ENCODE measurements at places on chromosomes 1 and 21.

- no peak for DNase-seq
Observed at GRCh38 chr1:30523055-30524020, 200.0 kb downstream of the MATN1 start.

DNA sequence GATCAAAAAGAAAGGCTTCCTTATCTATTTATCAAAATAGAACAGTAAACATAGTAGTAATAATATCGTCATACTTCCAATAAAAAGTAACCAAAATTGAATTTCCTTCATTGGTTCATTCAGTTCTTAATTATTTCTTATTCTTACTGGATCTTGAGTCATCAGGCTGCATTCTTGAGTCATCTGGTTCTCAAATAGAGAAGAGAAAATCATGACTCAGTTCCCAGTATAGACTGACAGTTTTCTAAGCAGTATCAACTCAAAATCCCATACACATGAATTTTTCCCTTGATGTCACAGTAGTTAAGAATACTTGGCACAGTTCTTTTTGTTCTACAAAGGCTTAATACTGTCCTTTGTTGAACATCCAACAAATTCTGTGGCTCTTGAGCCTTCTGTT lies 626.9 kb upstream of the ADGRL4 start:
- DNase-seq, result no peak

GRCh38 chr1:206700445-206701036 lies 15.8 kb downstream of the MAPKAPK2 start:
- DNase-seq, result no peak

DNA sequence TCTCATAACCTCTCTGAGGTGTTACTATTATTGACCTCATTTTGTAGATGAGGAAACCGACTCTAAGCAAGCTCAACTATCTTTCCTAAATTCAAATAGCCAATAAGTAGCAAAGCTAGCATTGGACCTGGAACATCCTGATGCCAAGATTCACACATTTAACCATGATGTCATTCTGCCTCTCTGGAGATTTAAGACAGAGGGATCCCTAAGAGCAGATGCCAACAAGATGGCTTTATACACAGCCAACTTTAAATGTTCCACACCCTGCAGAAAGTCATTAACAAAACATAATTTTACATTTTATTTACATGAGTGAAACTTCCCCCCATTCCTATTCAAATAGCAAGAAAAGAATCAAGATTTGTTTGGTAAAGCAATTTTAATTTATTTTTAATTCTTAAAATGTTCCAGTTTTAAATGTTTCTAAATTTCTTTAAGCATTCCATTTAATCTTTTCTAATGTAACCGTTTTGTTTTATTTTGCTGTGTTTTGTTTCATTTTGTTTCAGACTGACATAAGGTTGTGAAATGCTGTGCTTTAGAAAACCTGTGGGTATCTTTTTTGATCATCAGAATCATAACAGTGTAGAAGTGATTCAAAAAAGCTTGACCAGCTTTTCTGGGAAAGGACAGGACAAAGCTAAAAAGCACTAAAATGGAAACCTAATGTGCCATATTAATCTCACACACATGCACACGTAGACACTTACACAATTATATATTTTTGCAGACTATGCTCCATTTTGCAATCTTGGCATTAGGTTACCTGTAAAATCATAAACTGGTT lies 7.6 kb upstream of the VAV3 start:
- DNase-seq, result no peak

DNA sequence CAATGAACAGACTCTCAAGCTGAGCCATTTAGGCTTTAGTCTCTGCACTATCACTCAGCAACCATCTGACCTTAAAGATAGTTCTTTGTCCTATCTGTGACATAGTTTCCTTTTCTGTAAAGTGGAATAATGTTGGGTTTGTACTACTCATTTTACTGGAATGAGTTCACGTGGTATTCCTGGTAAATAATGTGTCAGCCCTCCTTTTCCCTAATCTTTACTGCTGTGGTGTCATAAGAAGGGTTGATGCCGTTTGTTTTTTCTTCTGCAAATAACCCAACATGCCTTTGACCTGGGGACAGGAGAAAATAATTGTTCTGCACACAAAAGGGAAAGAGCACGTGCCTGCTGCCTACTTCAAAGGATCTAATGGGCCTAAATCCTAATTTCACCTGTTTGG lies 297.8 kb downstream of the BRINP3 start:
- no peak for DNase-seq

DNA sequence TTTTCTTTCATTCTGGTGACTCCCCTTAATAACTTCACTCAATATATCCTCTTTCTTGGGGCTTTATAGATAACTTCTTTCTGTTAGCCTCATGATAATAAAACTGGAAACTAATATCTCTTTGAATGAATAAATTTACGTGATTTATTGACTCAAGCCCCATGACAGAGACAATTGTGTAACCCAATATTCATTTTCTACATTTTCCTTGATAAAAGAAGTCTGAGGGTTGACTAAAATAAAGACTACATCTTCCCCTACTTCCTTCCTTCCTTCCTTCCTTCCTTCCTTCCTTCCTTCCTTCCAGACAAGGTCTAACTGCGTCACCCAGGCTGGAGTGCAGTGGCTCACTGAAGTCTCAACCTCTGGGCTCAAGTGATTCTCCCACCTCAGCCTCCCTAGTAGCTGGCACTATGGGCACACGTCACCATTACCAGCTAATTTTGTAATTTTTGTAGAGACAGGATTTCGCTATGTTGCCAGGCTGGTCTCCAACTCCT lies 85.1 kb downstream of the CYYR1 start:
- no peak for DNase-seq

DNA sequence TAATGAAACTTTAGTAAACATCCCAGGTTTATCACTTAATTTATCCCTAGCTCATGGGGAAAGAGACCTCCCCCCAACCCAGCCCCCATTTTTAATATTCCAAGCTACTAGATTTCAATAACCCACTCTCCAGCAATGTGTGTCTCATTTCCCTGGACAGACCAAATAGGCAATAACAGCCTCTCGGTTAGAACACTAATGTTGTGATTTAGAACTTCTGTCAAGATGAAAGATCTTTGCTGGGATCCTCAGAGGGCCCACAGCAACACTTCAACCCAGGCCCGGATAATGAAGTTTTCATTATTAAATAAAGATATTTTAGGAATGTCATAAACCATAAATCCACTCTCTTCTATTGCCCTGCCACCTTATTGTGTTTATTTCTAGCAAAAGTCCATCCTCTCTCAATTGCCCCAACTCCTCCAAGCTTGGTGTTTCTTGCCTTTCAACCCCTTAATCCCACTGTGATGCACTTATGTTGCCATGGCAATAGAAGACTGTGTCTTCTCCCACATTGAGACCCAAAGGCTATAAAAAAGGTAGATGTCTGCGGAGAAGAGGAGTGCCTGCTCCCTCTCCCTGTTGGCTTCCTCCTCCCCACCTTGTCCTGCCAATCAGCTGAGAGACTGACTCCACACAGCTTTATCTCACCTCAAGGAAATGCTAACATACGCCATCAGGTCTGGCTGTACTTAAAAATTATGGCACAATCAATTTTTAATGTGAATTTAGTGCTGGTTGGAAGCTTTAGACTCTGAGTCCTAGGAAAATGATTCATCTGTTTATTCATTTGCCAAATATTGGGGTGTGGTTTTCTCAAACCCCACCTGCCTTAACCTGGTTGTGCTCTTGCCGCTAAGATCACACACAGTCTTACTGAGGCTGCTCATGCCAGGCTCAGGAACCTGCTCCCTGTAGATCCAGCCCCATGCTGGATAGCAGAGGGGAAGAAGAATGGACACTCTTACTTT lies 258.3 kb upstream of the CAMK1G start:
- no peak for DNase-seq

GRCh38 chr1:228990906-228991569 lies 255.8 kb downstream of the RHOU start:
- DNase-seq, result no peak

- peak; percentile 82 for DNase-seq
Observed at GRCh38 chr1:155075535-155075934, 3.1 kb upstream of the EFNA3 start.

DNA sequence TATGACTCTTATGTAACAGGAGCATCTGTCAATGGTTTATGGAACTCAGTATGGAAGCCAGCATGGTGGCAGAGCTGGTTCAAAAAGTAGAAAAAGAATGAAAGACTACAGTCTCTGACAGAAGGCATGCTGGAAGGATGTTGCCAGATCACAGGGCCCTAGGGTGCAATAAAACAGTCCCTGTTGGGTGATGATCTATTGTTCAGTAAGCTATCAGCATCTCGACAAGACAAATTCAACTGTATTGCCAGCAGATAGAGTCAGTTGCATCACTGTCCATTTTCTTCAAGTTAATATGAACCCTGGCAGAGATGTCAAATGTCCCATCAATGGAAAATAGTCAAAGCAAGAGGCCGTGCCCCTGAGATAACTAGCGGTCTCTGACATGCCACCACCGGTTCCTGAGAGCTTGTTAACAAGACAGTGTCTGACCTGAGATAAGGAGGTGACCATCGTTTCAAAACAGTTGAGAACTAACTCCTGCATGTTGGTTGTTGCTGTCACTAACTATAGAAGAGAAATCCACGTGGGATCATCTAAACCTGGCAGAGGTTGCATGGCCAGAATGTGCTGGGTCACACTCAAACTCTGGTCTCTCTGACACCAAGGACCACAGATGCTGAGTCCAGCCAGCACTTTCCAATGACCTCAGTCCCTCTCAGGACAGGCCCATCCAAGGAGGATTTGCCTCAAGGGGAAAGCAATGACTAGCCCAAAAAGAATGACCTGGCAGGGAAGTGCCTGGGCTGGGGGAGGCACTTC lies 125.9 kb downstream of the RIPK4 start:
- DNase-seq, result no peak

GRCh38 chr21:36349315-36349714 lies 29.3 kb downstream of the MORC3 start:
- DNase-seq, result no peak

GRCh38 chr1:62746086-62746808 lies 37.7 kb upstream of the ATG4C start:
- DNase-seq, result peak; percentile 44
